ENCODE measurements at places on chromosomes 16 and 17.

- DNase-seq: no peak
Observed at GRCh38 chr17:80839970-80840369, 151.7 kb upstream of the CHMP6 start.

GRCh38 chr17:82611140-82612058, 36.8 kb downstream of the WDR45B start:
- peak; percentile 39 for DNase-seq

- DNase-seq: no peak
Observed at GRCh38 chr17:81884520-81884919, 6.9 kb downstream of the ALYREF start.

GRCh38 chr16:30741461-30741914, 6.7 kb upstream of the PHKG2 start:
- peak; percentile 92 for DNase-seq

DNA sequence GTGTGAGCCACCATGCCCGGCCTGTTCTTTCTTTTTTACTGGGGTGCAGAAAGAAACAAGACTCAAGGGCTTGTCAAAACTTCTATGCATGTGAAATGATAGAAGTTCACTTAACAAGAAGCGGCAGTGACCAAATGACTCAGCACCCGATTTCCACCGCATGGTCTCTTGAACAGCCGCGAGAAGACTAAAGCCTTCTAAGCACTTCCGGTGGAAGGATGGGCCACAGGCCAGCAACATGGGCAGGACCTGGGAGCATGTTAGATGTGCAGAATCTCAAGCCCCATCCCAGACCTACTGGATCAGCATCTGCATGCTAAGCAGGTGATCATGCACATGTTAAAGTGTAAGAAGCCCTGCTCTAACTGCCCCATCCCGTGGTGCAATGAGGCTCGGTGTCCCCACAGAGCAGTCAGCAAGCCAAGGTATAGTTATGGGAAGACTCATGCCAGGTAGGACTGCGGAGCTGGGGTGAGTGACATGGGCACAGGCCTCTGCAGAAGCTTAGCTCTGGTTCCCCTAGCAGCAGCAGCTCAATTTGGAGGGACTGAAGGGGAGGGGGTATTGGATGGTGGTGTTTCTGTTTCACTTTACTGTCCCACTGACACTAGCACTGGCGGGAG, 88.5 kb upstream of the HNF1B start:
- DNase-seq: no peak

DNA sequence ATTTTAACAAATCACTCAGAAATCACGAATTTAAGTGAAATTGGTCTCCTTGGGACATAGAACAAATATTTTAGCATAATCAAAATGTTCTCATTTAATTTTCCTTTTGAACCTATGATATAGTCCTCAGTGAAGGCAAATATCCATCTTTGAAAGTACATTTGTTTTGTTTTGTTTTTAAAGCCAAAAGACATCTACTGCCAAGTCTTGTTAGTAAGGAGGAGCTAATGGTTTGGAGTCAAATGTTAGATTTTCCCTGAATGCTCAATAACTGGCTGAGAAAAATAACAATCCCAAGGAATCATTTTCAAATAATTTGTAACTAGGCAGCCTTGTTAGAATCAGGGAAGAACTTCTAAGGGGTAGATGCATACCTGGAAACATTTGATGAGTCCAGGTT, 302.9 kb upstream of the MAF start:
- no peak for DNase-seq

Data from choroid plexus epithelial cell (primary cell).